Suppressor macrophage treated with lipopolysaccharide for 4 hours (primary cell): ENCODE measurements at places on chromosomes 2 and 18.
A peak's percentile ranks its signal among the peaks of the same experiment; 100 is the strongest.

- DNase-seq = peak; percentile 10
Observed at GRCh38 chr18:12516049-12516630, 108.4 kb downstream of the PRELID3A start.

DNA sequence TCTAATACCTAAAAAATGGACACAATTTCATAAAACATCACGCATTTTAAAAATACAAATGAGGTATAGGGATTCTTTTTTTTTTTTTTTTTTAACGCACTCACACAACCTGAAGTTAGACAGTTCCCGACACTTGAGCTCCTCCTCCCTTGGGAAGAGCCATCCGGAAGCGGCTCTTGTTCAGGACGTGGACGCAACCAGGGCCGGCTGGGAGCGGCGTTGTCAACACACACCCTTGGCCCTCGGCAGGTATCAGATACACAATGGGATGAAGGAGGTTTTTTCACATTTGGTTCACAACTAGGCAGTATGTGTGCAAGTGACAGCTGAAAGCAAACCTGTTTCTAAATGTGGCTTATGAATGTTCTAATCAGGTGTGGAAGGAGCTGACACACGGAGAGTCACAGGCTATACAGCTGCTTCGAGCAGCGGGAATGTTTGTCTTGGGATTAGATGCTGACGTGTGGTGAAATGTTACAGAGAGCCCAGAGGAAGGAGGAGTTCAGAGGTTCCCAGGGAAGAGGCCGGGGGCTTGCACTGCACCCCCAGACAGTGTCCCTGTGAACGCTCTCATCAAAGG lies 111.1 kb downstream of the PXDN start:
- DNase-seq = no peak

- no peak for DNase-seq
Observed at GRCh38 chr2:199868431-199869226, 17.6 kb upstream of the FTCDNL1 start.

DNA sequence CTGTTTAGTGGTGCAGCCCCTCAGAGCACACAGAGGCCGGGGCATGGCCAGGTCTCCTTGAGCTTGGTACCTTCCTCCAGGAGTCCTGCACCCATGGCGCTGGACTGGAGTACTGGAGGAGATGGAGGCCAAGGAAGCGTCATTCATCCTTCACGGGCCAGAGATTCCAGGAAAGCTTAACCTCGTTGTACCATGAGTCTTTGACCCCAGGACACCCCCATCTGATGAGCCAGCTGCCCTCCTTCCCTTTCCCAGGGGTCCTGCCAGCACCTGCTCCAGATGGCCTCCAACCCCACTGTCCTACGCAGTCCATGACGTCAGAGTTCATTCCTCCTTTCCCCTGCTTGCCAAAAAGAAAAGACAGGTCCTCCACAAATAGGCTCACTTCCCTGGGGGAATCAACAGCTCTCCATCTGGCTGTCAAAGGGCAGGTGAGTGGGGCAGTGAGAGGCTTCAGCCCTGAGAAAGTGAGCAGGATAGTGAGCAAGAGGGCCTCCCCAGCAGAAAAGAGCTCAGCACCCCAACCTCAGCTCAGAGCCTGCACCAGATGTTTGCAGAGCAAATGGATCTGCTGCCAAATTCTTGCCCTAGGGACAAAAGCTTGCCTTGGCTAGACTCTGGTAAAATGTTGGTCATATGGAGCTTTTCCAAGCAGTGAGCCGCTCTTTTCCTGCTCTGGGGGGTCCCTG lies 4.5 kb upstream of the NPPC start:
- no peak for DNase-seq

- no peak for DNase-seq
Observed at GRCh38 chr18:29164993-29165599, 988.2 kb upstream of the CDH2 start.

- DNase-seq = no peak
Observed at GRCh38 chr2:239952665-239953417, 72.3 kb downstream of the NDUFA10 start.

GRCh38 chr2:173351879-173352278 lies 2.8 kb upstream of the CDCA7 start:
- DNase-seq = no peak

DNA sequence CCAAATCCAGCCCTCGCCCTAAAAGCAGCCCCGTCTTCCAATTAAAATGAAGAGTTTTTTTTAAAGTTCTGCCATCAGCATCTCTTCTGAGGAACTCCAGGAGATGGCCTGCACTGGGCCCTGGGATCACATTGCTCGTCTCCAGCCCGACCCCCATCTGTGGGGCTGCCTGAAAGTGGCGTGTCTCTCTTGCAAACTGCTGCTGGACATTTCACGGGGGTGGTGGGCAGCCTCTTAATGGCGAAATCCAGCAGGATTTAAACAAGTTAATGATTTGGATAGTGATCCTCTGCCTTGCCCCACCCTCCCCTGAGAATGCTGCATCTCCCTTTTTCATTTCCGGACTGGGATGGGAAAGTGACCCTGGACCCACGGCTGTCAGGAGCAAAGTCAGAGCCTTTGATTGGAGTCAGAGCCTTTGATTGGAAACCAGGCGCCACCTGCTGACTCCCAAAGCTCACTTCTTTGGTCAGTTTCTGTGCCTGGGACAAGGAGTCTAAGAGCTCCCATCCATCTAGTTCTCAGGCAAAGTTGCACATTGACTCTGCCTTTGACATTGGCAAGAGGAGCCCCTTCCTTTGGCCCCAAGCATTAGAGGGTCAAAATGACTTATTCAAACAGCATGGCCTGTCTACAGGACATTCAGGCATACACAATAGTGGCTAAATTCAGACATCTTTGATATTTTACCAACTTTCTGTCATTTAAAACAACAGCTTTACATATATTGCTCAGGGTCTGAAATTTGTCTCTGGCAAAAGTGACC lies 155.2 kb downstream of the SH3BP4 start:
- DNase-seq = peak; percentile 50

GRCh38 chr2:19361325-19361990 lies 3.0 kb upstream of the OSR1 start:
- peak; percentile 19 for DNase-seq
